Posterior vena cava (tissue), 2 donors: ENCODE measurements at places on chromosomes 1 and 21.

DNA sequence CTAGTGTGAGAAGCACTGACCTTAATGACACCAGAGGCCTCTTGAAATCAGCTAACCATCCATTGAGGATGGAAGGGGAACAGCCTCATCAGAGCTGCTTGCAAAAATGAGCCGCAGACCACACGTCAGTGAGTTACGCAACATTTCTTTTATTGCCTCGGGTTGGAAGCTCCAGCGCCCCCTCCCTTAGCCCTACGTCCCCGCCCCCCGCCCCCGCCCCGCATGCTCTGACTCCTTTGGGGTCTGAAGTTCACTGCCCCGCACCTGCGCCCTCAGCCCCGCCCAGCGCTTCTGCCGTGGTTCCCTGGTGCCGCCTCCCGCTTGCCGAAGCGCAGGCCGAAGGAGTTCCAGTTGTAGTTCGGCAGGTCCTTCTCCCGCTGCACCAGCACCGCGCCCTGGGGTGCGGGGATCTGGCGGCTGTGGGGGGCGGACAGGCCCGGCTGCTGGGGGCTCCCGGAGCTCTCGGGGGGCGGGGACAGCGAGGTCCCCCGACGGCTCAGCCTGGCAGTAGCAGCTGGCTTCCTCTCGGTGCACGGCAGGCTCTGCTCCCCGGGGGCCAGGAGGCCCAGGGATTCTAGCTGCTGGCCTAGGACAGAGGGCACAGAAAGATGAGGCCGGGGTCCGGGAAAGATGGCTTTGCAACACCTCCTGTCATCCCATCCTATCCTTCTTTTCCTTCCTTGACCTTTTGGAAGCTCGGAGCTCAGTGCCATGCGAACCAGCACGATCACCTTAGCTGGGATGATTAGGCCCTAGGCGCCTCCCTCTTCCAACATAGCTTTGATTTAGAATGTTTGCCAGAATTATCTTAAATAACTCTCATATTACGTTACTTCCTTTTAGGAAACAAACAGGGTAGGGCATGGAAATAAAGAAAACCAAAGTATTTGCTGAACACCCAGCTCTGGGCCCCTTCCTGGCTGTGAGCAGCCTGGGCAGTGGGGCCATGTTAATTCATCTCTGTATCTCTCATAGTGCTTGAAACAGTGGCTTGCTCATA lies 5.8 kb downstream of the KISS1 start:
- DNase-seq, result no peak

- DNase-seq, result no peak
Measured at GRCh38 chr1:160850541-160850940, 12.1 kb downstream of the CD244 start.

- DNase-seq, result no peak
Measured at GRCh38 chr1:41434748-41435449, 49.6 kb downstream of the EDN2 start.

- no peak for DNase-seq
Measured at GRCh38 chr1:117146072-117146471, 24.5 kb upstream of the TRIM45 start.

DNA sequence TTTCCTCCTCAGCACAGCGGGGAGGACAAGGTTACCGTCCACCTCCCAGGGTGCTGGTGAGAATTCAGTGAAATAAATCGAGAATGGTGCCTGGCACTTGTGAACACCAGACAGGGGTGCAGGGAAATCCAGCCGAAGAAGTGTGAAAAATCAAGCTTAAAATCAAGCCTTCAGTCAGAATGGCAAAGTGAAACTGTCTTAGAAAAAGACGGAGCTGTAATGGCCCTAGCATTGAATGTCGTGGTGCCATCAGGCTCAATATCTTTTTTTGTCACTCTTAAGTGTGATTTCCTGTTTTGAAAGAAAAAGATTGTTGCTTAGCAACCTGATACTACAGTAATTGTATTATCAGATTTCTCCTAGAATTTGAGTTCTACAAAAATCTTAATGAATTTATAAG lies 22.1 kb downstream of the EDARADD start:
- DNase-seq, result no peak

DNA sequence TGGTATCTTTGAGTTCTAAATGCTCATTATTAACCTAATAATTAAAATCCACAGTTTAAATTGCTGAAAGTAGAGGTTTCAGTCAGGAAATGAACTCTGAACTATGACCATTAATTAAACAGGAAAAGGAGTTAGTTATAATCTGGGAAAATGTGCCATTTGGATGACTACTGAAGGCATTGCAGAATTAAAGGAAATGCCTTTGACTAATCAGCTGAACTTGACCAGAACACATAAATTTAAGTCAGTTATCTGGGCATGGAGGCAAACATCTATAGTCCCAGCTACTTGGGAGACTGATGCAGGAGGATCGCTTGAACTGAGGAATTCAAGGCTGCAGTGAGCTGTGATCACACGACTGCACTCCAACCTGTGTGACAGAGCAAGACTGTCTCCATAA lies 31.9 kb downstream of the SLC44A5 start:
- DNase-seq, result no peak

GRCh38 chr1:169009666-169010065 lies 96.8 kb upstream of the ATP1B1 start:
- no peak for DNase-seq

DNA sequence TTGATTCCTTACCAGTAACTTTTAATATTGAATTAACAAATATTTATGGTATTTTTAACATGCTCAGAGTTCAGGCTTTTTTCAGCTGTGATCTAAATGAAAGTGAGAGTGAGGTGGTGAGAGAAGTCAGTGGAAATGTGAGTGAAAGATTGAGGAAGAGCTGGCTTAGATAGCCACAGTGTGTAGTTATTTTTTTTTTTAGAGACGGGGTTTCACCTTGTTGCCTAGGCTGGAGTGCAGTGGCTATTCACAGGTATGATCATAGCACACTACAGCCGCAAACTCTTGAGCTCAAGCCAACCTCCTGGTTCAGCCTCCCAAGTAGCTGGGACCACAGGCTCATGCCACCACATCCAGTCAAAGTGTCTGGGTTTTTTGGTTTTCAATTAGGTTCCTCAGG lies 10.9 kb downstream of the RNF11 start:
- DNase-seq, result no peak

DNA sequence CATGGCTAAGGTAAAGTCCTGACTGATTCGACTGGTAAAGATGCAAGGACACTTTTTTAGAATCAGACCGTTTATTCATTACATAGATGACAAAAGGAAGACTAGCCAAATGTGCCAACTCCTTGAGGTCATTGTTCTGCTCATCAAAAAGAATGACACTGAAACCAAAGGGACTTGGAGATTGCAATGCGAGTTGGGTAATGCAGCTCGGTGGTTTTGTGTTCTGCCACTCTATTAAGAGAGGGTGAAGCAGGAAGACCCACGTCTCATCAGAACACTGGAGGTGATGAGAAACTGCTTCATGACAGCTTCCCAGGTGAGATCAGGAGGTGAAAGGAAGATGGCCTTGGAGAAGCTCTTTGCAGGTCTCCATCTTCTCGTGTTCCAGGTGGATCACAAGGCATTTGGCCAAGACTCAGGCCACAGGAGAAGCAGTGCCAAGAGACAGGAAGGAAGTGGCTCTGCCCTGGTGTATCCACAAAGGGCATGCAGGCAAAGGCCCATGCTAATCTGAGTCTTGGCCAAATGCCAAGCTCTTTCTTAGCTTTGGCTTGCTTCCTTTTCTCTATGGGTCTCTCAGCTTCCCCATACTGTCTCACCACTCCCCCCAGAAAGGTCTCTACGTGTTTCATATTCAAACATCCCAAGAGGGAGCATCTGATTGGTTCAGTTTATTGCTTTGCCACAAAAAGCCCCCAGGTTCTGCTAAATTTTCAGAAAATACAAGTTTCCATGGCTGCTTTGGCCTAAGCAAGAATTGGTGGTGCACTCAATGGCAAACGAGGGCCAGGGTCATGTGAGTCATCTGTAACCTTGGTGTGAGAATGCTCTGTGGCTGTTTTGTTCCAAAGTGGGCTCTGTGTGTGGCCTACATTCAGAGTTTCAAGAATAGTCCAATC lies 5.7 kb upstream of the CCT8 start:
- DNase-seq, result no peak

GRCh38 chr1:240878631-240879030 lies 266.7 kb upstream of the GREM2 start:
- DNase-seq, result no peak

- no peak for DNase-seq
Measured at GRCh38 chr1:91501971-91502671, 1.5 kb downstream of the CDC7 start.
